IPS DF 6.9 (cell line): ENCODE measurements at places on chromosomes 7 and 10.
A peak's percentile ranks its signal among the peaks of the same experiment; 100 is the strongest.

GRCh38 chr10:101297901-101298486, 56.0 kb upstream of the BTRC start:
- DNase-seq = peak; percentile 80

GRCh38 chr7:130912082-130912861, 178.3 kb upstream of the KLF14 start:
- no peak for DNase-seq

DNA sequence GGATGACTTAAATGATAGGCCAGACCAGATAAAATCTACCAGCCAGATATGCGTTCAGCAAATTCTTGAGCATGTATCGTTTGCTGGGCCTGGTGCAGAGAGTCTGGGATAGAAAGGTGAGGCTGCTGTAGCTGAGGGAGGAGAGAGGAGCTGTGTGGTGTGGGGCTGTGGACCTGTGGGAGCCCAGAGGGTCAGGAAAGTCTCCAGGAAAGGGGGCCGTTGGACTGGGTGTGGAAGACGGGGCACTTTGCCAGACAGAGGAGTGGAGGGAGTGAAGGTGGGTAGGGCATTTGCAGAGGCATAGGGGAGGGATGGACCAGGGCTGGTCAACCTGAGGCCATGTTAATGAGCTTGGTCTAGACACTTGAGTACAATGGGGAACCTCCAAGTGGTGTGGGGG, 124.7 kb upstream of the UNC5B start:
- DNase-seq = no peak

GRCh38 chr7:83640240-83640639, 8.7 kb downstream of the SEMA3E start:
- no peak for DNase-seq

- no peak for DNase-seq
These were observed 103.8 kb upstream of the PPIF start for GRCh38 chr10:79243181-79244067.

DNA sequence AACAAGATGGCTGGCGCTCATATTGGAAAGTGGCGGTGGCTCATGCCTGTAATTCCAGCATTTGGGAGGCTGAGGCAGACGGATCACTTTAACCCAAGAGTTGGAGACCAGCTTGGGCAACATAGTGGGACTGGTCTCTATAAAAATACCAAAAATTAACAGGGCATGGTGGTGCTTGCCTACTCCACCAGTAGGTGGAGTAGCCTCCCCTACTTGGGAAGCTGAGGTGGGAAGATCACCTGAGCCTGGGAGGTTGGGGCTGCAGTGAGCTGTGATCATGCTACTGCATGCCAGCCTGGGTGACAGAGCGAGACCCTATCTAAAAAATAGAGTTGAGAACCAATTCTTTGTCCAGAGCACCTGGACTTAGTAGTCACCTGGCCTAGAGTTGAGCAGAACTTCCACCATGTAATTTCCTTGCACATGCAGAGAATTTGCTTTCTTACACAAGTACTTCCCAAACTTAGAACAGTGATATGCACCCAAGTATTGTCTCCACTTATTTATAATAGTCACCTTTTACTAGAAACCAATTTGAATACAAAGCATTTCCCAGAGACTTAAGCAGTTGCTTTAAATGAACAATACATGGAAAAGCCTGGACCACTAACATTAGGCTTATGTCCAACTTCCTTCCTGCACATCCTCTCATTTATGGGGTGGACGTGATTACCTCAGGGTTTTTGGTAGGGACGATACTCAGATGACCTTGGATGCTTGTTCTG, 15.9 kb downstream of the LAMB4 start:
- DNase-seq = peak; percentile 29

GRCh38 chr10:122348935-122349361, 25.6 kb upstream of the PLEKHA1 start:
- DNase-seq = no peak

GRCh38 chr10:16765509-16766375, 51.5 kb downstream of the RSU1 start:
- no peak for DNase-seq

DNA sequence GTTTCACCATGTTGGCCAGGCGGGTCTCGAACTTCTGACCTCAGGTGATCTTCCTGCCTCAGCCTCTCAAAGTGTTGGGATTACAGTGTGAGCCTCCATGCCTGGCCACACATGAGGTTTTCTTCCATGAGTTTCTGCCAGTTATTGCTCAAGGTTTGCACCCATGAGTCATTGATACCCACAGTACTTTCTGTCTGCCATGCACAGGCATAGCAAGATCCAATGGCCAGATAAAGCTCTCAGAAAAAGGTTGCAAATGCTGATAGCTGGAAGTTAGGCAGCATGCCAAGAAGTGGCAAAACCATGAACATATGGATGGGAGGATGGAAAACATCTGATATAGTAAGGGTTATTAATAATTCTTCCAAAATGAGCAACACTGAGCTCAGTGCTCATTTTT, 298.7 kb upstream of the NRG3 start:
- no peak for DNase-seq

DNA sequence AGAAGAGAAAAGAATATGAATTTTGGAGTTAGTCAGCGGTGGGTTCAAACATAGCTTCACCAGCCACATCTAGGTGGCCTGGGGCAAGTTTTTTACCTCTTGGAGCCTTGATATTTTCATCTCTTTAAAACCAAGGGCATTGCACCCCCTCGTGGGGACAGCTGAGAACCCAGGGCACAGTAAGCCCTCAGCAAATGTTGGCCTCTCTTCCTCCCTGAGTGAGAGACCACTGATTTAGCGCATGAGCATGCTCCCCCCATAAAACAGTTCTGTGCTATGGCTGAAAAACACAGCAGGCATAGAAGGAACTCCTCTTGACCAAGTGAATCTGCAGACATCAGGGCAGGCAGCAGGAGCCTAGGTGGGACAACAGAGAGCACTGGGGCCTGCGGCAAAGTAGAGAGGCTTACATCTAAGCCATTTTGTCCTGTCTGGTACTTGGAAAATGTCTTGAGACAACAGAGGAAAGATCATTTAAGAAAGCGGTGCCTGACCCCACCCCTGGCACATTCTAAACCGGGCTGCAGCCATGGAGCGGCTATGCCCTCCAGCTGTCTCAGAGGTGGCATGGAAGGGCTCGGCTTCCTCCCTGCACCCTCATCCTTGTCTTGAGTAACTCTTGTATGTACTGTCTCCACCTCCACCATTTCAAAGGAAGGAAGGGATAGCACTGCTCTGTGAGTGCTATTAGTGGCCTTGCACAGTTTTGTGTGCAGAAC, 94.7 kb downstream of the ARHGAP22 start:
- no peak for DNase-seq

DNA sequence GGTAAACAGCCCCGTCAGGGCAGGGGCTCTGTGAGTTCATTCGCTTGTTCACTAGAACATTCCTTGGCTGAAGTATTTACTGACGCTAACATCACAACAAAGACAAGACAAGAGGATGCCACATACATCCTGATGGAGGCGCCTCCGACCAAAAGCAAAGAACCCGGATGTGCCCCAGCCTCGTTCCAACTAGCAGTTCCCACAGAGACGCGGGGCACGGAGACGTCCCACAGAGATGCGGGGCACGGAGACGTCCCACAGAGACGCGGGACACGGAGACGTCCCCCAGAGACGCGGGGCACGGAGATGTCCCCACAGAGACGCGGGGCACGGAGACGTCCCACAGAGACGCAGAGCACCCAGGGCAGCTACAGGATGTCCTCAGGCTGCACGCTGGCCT, 35.4 kb upstream of the CFAP46 start:
- no peak for DNase-seq

GRCh38 chr10:787933-788651, 98.6 kb upstream of the DIP2C start:
- no peak for DNase-seq

DNA sequence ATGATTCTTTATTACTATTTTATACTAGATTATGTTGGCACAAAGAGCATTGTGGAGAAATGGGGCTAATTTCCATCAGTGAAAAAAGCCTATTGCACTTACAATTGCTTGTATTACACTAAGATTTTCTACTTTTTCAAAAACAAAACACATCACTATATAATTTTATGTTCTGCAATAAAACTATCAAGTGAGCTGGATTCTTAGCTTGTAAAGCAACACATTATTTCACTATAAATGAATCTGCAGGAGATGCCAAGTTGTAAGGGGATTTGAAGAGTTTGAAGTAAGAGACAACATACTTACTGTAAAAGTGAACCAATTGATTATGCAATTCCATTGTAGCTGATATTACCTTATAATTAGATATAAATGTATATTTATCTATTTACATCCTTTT, 333.3 kb upstream of the SEMA3D start:
- no peak for DNase-seq

DNA sequence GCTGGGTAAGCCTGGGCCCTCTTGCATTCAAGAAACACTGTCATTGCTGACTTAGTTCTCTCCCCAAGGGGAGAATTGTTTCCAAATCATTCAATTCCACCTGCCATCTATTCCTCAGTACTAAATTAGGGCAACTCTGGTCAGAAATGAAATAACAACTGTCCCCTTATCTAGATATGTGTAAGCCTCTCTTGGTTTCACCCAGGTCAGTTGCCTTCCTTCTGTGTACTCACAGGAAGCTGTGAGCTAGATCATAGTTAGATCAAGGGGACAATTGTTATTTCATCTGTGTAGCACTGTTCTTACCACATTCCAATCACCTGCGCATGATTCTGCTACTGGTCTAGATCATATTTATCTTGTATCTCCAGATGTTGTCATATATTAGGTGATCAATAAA, 483.0 kb upstream of the SORCS1 start:
- DNase-seq = no peak

DNA sequence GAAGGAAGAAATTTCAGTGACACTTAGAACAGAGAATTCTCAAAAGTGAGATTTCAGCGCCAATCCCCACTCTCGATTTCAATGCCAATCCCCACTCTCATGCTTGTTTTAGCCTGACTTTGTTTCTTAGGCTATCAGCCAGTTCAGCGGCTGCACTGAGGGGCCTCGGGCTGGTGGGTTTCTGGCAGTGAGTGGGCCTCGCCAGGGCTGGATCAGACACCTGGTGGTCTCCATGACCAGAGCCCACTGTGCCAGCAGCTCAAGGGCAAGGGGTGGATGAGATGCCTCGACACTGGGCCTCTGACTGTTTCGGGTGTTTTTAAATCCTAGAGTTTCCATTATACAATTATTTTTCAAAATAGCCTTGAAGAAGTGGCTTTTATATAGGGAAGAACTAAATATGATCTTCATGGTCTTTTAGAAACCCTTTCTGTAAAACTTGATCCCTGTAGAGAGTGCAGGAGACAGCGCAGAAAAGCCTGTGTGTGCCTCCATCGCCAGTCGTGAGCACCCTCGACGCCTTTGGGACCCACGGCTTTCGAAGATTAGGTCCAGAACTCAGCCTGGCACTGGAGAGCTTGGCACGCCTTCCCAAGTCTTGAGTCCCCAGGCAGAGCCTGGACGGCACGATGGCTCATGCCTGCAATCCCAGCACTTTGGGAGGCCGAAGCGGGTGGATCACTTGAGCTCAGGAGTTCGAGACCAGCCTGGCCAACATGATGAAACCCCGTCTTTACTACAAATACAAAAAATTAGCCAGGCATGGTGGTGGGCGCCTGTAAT, 76.2 kb downstream of the INPP5A start:
- no peak for DNase-seq

DNA sequence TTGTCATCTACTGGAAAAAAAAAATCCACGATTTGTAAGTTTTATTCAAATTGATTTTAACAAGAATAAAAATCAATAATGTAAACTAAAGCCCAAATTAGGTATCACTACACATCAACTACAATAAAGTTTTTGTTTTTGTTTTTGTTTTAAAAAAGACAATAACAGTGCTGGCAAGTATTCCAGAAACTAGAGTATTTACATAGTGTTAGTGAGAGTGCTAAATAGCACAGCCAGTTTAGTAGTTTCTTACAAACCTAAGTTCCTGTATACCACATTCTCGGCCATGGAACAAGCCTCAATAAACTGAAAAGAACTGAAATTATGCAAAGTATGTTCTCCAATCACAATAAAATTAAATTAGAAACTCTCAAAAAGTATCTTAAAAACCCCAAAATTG, 8.1 kb downstream of the ARHGAP12 start:
- no peak for DNase-seq

- no peak for DNase-seq
These were observed 77.4 kb downstream of the RBM20 start for GRCh38 chr10:110721406-110722038.

DNA sequence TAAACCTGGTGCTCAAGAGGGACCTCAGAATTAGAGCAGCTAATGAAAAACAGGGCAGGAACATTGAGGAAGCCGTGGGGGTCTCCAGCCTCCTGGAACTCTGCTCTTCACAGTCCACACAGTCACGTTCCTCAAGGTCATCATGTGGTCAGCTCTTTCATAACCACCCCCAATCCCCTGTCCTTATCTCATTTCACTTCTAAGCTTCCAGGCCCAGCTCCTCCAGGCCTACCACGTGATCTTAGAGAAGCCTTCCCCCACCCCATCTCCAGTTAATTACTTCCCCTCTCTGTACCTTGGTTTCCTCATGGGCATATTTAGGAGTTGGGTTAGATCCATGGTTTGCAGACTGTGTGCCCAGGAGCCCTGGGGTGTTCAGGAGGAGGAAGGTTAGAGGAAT, 106.4 kb upstream of the TCF7L2 start:
- DNase-seq = no peak

DNA sequence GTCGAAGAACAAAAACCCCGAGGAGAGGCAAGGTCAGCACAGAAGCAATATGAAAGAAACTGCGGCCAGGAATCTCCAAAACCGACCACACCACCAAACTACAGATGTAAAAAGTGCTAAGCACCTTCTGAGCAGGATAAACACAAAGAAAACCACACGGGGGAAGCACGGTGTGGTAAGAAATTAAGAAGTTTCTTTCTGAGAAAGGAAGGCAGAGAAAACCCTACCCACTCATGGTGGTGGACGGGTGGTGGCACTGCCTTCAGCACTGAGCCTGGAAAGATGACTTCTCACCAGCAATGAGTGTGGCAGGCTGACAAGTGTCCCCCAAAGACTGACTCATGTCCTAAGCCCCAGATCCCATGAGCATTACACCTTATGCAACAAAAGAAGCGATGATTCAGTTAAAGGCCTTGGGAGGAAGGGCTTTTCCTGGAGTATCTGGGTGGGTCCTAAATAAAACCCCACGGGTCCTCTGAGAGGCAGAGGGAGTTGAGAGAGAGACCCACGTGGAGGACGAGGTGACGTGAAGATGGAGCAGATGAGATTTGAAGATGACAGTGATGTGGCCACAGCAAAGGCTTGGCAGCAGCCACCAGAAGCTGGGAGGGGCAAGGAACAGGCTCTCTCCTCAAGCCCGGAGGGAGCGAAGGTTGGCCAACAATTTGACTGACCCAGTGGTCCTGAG, 124.9 kb downstream of the DLG5 start:
- no peak for DNase-seq
